NCI-H187 treated with DMSO at 0.1 percent for 48 hours (cell line): ENCODE measurements at places on chromosomes 1 and 21.

GRCh38 chr1:202255343-202255742, 61.7 kb downstream of the LGR6 start:
- no peak for DNase-seq

- no peak for DNase-seq
These were observed 161.3 kb downstream of the TSEN15 start for GRCh38 chr1:184212649-184213314.

- no peak for DNase-seq
These were observed 14.5 kb upstream of the CCDC185 start for GRCh38 chr1:223378754-223379153.

- no peak for DNase-seq
These were observed 6.5 kb downstream of the SOAT1 start for GRCh38 chr1:179300112-179300511.

DNA sequence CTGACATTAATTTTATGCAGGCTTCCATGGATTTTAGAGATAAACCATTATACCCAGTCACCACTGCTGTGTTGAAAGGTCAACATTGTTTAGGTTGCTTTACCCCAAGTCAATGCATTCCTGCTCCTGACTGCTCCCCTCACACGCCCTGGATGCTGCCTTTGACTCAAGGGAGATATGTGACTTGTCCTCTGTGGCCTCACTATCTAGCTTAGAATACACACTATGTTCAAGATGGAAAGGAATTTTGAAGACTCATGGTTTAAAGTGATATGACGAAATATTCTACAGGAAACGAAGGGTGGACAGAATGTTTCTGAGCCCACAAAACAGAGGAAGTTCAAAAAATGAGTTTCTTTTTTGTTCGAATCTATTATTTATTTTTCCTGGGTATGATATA, 170.4 kb upstream of the NR5A2 start:
- DNase-seq: no peak

GRCh38 chr1:108845446-108845845, 11.4 kb downstream of the AKNAD1 start:
- no peak for DNase-seq

GRCh38 chr1:20184997-20185833, 681 bp upstream of the UBXN10 start:
- DNase-seq: no peak

DNA sequence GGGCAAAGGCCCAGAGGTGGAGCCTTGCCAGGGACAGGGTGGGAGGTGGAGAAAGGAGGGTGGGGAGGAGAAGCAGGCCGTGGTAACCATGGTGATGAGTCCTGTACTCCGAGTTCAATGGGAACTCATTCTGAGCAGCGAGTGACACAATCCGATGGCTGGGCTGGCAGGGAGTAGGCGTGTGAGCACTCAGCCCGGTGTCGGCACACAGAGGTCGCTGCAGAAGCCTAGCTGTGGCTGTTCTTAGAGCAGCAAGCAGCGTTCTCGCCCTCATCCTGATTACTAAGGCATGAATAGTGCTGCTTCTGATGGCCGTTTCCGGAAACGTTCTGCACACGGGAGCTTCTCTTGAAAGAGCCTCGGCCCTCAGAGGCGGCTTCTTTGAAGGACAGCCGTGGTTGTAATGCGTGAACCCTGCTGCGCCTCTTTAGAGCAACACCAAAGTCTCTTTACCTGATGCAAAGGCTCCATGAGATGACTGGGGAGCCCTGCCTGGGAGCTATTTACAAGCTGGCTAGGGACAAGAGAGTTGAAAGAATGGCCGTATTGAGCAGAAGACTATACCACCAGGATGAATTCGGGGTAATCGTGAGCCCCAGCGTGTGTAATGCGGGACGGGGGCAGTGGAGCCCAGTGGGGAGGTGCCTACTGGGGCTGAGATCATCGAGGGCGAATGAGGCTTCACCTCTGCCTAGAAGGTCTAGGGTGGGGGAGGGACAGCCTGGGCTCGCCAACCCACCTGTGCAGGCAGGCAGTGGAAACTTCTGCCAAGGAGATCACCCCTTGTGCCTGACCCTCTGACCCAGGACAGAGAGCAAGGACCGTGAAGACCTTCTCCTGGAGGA, 72.8 kb upstream of the PAX7 start:
- DNase-seq: no peak

- no peak for DNase-seq
These were observed 100.1 kb upstream of the PLXNA2 start for GRCh38 chr1:208344202-208344857.

DNA sequence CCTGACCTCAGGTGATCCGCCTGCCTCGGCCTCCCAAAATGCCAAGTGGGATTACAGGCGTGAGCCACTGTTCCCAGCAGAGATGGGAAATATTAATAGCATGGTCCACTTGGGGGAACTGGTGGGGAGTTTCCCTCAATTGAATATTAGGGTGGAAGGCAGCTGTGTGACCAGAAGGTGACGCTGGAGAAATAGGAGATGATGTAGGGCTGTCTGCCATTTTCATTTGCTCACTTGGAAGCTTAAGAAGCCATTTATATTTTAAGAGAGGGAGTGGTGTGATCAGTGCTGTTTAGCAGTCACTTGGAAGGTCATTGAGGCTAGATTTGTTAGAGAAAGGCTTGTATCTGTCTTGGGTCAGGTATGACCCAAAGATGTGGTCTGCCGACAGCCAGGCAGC, 19.9 kb downstream of the KDM4A start:
- no peak for DNase-seq

- DNase-seq: no peak
These were observed 8.6 kb upstream of the PKP1 start for GRCh38 chr1:201274616-201275252.

GRCh38 chr1:234572966-234573365, 37.0 kb downstream of the IRF2BP2 start:
- no peak for DNase-seq

DNA sequence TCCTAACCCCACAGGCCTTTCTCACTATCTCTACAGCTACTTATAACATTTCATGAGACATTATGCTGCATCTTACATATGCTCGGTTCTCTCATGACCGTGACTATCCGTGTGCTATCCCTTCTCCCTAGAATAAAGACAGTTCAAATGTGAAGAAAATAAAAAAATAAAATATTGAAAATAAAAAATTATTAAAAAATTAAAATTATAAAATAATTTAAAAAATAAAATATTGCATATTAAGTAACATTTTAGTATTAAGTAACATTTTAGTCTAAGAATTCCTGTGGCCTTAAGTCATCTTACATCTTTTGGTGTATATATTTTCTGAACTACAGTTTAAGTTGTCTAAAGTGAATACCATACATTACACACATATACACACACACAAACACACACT, 415.5 kb downstream of the DPYD start:
- no peak for DNase-seq

- DNase-seq: no peak
These were observed at the start of gene GABRD for GRCh38 chr1:2019172-2019543. GABRD (plus strand) TSS chr1:2019345; CDS start chr1:2019424, 79 bp downstream.

DNA sequence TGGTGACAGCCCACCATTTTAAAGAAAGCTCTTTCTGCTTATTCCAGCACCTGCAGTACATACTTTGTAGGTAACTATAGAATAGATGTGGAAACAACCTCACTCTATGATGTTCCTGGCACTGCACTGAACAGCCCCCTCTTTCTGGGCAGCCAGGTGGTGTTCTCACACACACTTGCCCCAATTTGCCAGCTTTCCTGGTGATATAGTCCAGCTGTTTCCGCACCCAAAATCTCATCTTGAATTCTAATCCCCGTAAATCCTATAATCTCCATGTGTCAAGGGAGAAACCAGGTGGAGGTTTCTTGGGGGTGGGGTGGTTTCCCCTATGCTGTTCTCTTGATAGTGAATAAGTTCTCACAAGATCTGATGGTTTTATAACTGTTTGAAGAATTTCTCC, 102.2 kb downstream of the FCRL5 start:
- no peak for DNase-seq

GRCh38 chr1:232012773-232013386, 386.3 kb downstream of the DISC1 start:
- DNase-seq: no peak

- DNase-seq: peak; percentile 12
These were observed 205.7 kb upstream of the RRP15 start for GRCh38 chr1:218079347-218079746.

- DNase-seq: no peak
These were observed 4.4 kb downstream of the ST3GAL3 start for GRCh38 chr1:43711524-43712386.

GRCh38 chr1:26700711-26701110, 4.9 kb downstream of the ARID1A start:
- DNase-seq: no peak

DNA sequence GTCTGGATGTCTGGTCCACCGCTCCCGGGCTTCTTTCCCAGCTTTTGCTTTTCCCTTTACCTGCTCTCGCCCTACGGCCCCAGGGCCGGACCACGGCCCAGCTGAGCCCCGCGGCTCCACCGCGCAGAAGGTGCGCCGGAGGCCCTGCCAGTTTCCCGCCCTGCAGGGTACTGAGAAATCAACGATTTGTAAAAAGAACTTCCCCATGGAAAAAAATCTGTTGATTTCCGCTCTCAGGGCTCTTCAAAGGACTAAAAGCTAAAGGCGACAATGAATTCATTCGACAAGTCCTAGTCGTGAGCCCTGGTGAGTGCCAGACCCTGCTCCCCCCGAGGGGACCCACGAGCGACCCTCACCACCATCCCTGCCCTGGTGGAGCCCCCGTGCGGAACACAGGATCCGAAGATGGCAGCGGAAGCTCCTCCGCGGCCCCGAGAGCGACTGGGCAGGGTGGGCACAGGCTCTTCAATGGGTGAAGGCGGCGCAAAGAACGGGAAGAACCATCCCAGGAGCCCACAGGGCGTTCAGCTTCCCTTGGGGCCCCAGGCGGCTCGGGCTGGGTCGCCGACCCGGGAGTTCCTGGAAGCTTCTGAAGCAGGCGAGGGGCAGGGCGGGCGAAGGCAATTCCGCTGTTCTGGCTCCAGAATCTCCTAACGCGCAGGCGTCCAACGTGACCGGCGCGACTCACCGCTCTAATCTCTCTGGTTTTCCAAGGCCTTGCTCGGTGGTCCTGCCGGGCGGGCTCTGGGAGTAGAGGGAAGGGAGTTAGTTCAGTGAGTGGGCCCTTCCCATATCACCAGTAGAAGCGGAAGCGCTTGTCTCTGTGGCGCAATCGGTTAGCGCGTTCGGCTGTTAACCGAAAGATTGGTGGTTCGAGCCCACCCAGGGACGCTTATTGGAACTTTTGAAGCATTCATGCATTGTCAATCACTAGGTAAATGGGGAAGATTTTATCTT, 6.6 kb upstream of the RNU1-2 start:
- no peak for DNase-seq

DNA sequence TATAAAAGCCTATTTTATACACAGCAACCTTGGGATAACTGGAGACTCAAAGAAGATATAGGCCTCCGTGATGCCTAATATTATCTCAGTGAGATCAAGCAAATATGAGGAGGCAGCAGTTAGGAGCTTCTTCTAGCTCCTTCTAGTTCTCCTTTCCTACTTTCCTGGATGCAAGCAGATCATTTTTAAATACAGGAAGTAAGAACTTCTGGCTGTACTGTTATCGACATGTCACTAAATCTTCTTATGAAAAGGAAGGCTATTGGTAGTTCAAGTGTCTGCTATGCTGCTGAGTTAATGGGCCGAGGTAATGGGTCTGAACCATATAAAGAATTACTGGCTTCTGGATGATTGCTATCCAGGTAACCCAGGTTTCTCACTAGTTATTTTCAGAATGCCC, 15.9 kb downstream of the HSPA13 start:
- no peak for DNase-seq

GRCh38 chr1:114597949-114598348, 16.5 kb upstream of the BCAS2 start:
- no peak for DNase-seq

DNA sequence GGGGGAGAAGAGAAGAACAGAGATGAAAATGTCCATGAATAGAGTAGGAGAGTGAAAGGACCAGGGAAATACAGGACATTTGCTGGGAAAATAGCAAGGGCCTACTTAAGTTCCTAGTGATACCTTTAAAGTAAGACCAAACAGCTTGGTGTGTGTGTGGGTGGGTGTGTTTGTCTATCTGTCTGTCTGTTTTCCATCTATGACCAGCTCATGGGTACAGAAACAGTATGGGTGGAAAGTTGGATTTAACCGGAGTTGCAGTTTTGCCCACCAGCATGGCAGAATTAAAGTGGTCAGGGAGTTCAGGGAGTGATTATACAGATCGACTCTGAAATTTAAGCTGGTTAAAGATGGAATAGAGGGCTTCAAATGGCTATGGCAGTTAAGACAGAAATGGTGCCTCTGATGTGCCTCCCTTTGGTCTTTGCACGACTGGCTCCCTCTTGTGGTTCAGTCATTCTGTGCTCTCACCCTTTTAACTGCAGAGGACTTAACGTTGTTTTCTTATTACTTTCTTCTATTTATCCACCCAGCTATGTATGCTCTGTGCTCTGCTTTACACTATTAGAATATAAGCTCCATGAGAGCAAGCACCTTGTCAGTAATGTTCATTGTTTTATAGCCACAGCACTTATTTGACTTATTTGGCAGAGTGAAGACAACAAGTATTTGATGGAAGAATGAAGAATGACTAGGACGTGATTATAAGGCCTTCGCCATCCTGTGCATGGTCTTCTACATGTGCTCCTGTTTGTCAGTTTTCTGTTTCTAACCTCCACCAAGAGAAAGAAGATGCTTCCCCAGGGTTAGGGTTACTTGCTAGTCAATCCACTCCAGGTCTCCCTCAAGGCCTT, 72.7 kb upstream of the AK4 start:
- DNase-seq: peak; percentile 34

DNA sequence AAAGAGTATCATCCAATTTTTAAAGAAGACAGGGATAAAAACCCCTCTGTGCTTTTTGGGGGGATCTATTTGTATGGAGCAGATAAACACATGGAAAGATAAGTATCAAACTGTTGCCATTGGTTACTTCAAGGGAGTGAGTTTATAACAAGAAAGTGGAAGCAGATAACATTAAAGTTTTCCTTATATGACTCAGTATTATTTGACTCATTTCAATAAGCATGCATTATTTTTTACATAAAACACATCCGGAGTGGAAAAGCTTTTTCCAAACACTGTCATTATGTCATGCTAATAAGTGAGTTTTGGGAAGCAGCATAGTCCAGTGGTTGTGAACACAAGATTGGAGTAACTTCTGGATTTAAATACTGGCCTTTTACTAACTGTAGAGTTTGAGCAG, 452.2 kb downstream of the LTN1 start:
- no peak for DNase-seq

- DNase-seq: no peak
These were observed 2.4 kb downstream of the ACTN2 start for GRCh38 chr1:236688705-236689104.

DNA sequence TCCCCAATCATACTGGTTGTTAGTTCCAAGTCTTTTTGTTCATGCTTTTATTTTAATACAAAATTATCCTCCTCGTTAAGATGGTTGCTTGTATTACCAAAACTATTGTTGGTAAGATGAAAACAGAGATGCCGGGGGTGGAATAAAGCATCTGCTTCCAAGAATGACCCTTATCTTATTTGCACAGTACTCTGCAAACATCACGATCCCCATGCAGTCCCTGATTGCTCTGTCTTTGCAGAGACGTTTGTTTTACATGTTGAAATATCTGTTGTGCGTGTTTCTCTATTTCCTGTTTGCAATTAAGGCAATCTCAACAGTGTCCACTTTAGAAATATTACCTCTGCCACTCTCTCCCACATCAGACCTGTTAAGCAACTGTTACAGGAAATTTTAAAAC, 141.3 kb upstream of the NCAM2 start:
- DNase-seq: peak; percentile 90

- DNase-seq: no peak
These were observed 54.0 kb downstream of the APP start for GRCh38 chr21:26116456-26117011.

GRCh38 chr1:66025188-66025587, 232.5 kb downstream of the PDE4B start:
- no peak for DNase-seq
